Colonic mucosa (tissue), 4 donors: ENCODE measurements at places on chromosomes 3 and 15. TPM values are rescaled to one million over a fixed set of nuclear protein-coding genes. Genes with fewer than 3 reads are reported as not detected.

- DNase-seq = no peak
These were observed 51.1 kb downstream of the CHST2 start for GRCh38 chr3:143170676-143171075.

DNA sequence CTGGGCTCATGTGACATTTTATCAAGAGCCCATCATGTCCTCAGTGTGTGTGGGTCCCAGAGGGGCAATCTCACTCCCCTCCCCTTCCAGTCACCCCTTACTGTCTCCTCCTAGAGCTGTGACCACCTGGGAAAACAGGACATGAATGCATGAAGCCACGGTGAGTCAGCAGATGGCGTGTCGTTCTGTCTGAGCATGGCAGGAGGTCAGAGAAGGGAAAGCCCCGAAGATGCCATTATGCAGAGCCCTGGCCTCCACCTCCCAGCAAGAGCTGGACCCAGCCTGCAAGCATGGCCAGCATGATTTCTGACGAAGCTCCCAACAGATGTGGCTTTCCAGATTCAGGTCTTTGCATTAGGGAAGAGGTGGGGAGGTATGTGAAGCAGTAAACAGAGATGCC lies 118.5 kb downstream of the TLE3 start:
- no peak for DNase-seq

Gene LRRC31
- 66.0 TPM for total RNA-seq

- no peak for DNase-seq
These were observed 570.4 kb downstream of the SI start for GRCh38 chr3:164507886-164508285.

GRCh38 chr3:177752831-177753230 lies 555.5 kb upstream of the TBL1XR1 start:
- no peak for DNase-seq

Gene LSG1
- total RNA-seq = 19.0 TPM

- DNase-seq = no peak
These were observed 253.7 kb upstream of the TGFBR2 start for GRCh38 chr3:30352410-30353318.

Gene SI
- total RNA-seq = 66.1 TPM

Gene IL5RA
- 0.21 TPM for total RNA-seq

Gene CRELD1
- total RNA-seq = 23.3 TPM

- DNase-seq = no peak
These were observed 1.2 kb downstream of the ACP3 start for GRCh38 chr3:132318451-132318850.

DNA sequence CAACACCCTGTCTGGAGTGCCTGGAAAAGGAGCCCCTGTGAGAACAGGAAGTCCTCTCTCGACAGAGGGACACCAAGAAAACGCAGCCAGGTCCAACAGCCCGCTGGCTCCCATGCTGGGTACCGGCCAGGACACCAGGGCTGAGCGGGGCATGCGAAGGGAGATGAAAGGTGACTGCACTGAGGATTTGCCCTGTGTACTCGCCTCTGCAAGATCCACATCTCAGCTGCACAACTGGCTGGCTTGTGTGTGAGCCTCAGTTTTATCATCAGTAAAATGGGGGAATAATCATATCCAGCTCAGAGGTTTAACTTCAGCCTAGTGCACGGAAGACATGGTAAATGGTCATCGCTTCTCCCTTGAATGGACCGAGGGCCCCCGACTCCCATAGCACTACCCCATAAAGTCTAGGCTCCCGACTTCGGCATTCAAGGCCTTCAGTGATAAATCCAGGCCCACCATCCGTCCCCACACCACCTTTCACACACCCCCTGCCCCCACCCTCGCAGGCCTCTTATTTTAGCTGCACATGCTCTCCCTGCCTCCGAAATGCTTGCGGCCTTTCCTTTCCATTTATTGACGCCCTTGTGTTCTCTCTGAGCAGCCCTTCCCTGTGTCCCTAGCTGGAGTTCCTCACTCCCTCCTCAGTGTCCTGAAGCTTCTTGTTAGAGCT lies 15.8 kb downstream of the ISG20 start:
- DNase-seq = no peak

GRCh38 chr3:144501467-144501866 lies 529.8 kb downstream of the DIPK2A start:
- no peak for DNase-seq

- no peak for DNase-seq
These were observed 125.8 kb downstream of the PGPEP1L start for GRCh38 chr15:98881526-98882520.

Gene SLC24A5
- total RNA-seq = not detected

Gene CCR8
- 0.29 TPM for total RNA-seq

DNA sequence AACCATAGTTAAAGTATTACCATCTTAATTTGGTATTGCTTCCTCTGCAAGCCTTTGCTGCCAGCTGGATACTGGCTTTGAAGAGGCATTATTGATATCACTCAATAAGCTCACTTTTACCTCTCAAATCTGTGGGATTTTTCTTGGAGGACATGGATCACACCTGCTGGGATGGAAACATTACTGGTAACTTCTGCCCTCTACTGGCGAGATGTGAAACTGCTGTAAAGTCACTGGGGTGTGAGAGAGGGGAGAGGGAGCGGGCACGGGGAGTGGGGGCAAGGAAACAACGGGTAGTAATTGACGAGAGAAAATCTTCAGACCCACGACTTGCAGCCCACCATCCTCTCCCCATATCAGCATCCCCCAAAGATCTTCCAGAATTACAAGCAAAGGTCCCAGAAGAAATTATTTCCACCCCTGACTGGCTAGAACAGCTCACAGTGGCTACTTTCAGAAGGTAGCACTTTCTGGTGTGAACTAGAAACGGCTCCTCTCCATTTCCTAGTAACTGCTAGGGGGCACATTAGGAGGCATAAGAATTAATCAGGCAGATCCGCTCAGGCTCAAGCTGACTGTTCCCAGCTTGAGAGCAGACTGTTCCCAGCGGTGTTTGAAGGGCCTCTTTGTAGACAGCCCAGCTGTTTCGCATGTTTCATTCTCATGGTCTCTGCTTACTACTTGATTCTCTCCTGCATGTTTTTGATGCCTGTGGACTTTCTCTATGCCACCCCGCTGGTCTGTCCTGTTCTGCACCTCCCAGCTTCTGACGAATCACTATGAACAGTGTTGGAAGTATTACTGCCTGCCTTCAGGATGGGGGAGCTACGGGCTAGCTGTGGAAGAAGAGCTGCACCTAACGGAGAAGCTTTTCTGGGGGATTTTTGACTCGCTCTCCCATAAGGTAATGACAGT lies 230.4 kb upstream of the CHRM5 start:
- DNase-seq = peak; percentile 52

Gene KNG1
- 1.2 TPM for total RNA-seq

Gene EIF5A2
- 6.1 TPM for total RNA-seq

DNA sequence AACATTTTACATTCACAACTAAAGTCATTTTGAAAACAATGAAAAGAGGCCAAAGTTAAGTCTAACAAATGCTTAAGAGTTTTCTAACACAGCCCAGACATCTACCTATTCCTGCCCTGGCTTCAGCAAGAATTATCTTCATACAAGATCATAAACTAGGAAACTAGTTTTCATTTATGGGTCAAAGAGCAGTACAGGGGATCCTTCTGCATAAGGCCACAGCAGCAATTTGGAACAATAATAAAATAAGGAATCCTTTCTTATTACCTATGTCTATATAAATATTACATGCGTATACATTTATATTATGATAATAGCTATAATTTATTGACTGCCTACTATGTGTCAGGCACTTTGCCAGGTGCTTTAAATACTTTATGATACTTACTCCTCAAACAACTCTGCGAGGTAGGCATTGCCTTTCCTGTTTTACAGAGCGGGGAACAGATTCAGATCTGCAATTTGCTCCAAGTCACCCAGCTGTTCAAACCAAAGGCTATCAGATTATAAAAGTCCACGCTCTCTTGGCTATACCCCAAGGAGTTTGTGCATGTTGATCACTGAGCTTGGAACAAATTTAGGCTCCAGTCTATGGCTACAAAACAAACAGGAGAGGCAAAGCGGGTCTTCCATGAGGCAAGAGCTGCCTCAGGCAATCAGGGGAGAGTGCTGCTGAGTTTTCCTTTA lies 196.4 kb downstream of the RORA start:
- peak; percentile 62 for DNase-seq

- peak; percentile 69 for DNase-seq
These were observed 25.9 kb downstream of the SNX33 start for GRCh38 chr15:75673426-75674235.

Gene C3orf22
- not detected for total RNA-seq

GRCh38 chr3:172982736-172983364 lies 158.2 kb downstream of the SPATA16 start:
- no peak for DNase-seq

- no peak for DNase-seq
These were observed 12.5 kb downstream of the SH2D7 start for GRCh38 chr15:78104566-78105475.

Gene FEZF2
- total RNA-seq = not detected

DNA sequence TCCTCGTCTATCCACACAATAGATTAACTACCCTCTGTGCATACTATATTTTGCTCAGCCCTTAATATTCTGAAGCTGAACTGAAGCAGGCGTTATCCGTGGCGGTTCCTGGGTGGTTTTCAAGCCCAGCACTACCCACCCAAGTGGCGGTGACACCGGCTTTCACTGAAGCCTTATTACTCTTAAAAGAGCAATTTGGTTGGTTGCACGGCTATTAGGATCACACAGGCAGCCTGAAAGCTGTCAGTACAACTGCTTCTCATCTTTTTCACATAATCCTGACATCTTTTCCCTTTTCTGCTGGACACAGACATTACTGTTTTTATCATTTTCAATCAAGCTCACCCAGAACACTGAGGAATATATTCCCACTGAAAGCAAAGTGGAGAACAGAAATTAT lies 525.3 kb upstream of the ZNF717 start:
- no peak for DNase-seq

Gene MOBP
- 0.72 TPM for total RNA-seq

Gene TTLL13
- total RNA-seq = 0.35 TPM

- DNase-seq = no peak
These were observed 194.1 kb upstream of the KBTBD8 start for GRCh38 chr3:66803721-66804695.

DNA sequence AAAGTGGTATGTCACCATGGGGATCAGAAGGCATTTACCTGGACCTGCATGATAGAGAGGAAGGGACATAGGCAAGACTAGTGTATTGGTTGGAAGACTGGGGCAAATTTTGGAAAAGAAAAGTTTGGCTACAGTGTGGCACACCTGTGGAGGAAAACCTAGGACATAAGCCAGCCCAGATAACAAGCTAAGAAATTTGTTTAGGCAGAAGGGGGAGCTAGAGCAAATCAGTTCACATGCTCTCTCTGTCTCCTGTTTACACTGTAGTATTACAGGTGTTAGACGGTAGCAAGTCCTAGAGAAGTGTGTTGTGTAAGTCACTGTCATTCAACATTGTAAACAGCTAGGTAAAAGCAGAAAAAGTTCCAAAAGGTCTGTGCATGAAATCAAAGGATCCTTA lies 11.9 kb upstream of the ALDH1A2 start:
- no peak for DNase-seq

DNA sequence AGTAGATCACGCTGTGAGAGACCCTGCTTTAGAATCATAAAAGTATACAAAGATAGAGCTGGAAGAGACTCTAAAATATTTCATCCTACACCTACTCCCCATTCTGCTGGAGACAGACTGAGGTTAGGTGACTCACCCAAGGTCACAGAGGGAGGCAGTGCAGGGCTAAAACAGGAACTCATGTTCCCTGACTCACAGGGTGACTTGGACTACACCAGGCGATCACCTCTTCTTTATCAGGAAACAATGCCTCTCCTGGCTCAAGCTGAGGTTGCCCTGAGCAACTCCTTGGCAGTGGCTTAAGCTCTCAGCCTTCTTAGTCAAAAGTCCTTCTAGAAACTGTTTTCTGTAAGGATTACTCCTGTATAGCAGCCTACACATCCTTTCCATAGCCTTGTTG lies 26.4 kb upstream of the TNFAIP8L3 start:
- no peak for DNase-seq

Gene RUVBL1
- 16.1 TPM for total RNA-seq

- DNase-seq = no peak
These were observed 207.6 kb downstream of the CHST2 start for GRCh38 chr3:143326983-143327778.

Gene KLHL40
- total RNA-seq = not detected

- no peak for DNase-seq
These were observed 11.0 kb downstream of the TCF12 start for GRCh38 chr15:56929399-56929798.

- DNase-seq = no peak
These were observed 93.1 kb downstream of the RAD18 start for GRCh38 chr3:8870134-8870533.

DNA sequence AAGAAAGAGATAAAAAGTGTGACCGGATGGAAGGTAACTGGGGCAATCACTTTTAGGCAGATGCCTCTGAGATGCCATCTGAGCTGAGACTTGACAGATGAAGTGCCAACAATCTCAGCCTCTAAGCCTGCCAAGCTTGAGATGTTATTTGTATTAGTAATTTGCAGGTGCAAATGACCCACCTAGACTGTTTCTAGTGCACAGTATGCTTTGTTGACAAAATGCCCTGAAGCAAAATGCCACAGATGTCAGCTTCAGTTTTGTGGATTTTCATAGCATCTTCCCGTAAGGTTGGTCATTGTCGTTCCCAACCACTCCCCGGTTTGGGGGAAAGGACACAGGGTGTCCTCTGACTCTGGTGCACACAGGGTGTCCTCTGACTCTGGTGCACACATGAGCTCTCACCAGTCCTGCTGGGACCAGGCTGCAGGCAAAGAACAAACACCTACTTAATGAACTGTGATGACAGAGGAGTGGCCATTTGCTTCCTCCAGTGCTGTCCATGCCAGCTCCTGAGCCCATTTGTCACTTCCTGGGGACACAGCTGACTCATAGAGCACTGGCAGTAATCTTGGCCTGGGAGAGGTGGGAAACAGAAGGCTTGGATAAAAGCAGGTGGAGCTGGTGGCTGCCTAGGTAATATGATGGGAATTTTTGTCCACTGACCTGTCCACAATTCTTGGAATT lies 16.7 kb upstream of the PPP1R2 start:
- no peak for DNase-seq

DNA sequence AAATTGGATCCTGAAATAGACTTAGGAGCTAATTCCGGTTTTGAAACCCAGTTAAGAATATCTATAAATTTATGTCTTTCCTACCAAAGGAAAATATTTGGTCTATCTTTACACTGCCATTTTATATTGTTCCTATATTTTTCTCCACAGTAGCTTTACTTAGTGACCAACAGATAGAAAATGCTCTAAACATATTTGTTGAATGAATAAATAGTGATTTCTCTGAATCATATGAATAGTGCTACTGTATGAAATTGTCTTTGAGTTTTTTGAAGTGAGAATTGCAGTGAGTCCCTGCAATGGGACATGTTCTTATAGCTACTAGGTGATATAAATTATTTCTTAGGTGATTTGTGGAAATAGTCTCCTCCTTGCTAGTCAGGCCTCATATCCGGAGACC lies 18.5 kb upstream of the EID1 start:
- DNase-seq = no peak

GRCh38 chr3:114466816-114467215 lies 173.0 kb downstream of the TIGIT start:
- no peak for DNase-seq

Gene PLA2G4F
- total RNA-seq = 27.7 TPM

Gene DMXL2
- 33.4 TPM for total RNA-seq

GRCh38 chr15:40059821-40060220 lies 20.8 kb upstream of the SRP14 start:
- DNase-seq = no peak

GRCh38 chr3:1294586-1294985 lies 201.8 kb downstream of the CNTN6 start:
- DNase-seq = no peak

GRCh38 chr3:102511168-102511567 lies 76.4 kb downstream of the ZPLD1 start:
- no peak for DNase-seq

Gene DPPA2
- total RNA-seq = not detected

GRCh38 chr15:70156671-70157271 lies 59.1 kb upstream of the TLE3 start:
- DNase-seq = no peak

Gene RBP2
- total RNA-seq = 1.4 TPM
